Stimulated activated CD8-positive, alpha-beta memory T cell treated with anti-CD3 and anti-CD28 coated beads, Interleukin-4, amount 100 ng/mL, for 24 hours (primary cell): ENCODE measurements at places on chromosomes 3 and 15.

GRCh38 chr15:34597316-34597715, 13.9 kb upstream of the GOLGA8B start:
- no peak for DNase-seq

GRCh38 chr3:8784676-8785435, 15.4 kb upstream of the OXTR start:
- DNase-seq = no peak

DNA sequence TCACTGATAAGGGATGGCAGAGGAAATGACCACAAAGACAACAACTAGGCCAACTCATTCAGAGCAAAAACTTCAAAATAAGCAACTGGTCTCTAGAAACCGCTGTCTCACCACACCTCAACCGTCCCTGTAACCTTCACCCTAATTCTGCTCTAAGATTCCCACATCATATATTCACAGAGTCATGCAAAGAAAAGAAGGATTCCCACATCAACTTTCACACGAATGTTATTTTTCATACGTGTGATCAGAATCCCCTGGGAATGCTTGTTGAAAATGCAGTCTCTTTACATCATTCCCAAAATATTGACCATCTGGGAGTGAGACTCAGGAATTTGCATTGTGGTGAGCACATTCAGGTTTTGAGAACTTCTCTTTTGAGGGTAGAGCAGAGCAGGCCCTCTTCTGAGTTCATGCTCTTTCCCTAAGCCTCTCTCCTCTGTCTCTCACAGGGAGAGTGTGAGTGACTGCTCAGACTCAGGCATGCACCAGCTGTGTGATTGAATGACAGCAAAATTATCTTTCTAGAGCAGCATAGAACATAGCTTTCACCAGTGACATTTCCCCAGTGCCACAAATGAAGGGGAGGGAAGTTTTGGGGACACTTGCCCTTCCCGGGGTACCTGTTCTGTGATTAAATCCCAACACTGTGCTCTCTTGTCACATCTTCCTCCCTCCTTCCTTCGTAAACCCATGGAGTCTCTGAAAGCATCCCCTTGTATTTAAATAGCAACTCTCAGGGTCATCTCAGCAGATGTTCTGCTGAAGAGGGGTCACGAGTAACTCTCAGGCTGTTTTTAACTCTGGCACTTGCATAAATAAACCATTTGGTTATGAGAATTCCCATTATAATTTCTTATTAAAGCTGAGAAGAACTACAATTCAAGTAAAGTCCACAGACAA, 170.9 kb downstream of the PLCL2 start:
- no peak for DNase-seq

GRCh38 chr3:127789990-127790881, 32.1 kb downstream of the MGLL start:
- DNase-seq = no peak

DNA sequence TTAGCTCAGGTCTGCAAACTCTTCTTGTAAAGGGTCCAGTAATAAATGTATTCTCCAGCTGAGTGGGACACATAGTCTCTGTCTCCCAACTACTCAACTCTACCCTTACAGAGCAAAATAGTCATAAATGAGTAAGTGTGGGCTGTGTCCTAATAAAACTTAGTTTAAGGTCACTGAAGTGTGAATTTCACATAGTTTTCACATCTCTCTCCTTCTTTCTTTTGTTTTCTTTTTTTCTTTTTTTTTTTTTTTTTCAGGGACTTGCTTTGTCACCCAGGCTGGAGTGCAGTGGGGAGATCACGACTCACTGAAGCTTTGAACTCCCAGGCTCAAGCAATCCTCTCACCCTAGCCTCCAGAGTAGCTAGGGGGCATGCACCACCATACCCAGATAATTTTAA, 1.9 kb upstream of the ACTL6A start:
- DNase-seq = no peak

DNA sequence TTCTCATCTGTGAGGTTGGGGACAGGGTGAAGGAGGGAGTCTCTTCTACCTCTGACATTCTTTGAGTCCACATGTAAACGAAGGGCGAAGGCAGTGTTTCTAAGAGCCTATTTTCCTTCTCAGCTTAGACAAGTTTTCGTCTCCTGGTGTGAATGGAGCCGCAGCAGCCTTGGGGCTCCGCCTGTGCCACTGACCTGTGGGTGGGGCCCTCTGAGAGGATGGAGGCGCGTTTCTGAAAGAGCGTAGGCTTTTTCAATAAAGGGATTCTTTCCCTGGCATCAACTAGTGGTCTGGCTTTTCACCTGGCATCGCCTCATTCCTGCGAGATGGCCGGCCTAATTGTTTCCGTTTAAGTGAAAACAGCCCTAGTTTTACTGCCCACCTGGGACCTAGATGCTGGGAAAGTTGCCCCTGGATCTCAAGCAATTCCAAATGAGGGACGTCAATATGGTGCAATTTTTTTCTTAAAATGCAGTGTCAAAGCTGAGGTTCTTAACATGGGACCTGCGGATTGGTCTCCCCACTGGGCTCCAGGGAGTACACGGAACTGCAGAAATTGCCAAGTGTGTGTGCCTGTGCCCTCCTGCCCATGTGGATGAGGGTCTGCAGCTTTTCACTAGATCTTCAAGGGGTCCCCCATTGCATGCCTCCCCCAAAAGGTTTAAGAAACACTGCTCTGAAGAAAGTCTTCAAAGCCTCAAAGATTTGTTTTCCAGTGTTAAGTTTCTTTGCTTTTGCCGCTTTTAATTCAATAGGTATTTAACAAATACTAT, 958 bp downstream of the GLDN start:
- DNase-seq = no peak

- DNase-seq = no peak
These were observed 9.0 kb downstream of the COL6A5 start for GRCh38 chr3:130354430-130354829.

DNA sequence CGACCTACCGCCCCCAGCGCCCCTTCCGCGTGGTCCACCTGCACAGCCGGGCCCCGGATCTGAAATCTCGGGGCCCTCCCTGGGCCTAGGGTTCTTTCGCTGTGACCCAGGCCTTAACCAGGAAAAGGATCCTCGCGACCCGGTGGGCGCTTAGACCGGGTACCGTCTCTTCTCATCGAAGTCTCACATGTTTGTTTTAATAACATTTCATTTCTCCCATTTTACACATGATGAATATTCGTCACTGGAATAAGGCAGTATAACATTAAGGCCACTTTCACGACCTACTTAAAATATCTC, 277 bp upstream of the DALRD3 start:
- no peak for DNase-seq

DNA sequence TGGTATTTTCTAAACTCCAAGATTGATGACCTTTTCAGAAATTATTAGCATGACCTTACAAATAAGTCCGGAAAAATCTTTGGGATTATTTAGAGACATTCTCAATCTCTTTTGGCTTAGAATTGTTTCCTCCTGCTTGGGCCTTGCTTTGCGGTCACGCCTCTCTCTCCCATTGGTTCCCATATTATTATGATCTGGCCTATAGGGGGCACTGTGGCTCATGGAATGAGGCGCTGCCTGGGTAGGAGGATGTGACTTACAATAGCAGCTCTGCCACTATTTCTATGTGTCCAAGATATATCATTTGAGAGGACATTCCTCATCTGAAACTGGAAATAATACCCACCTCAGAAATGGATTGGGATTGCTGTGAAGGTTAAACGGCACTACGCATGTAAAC, 464.9 kb downstream of the MFSD1 start:
- DNase-seq = no peak

DNA sequence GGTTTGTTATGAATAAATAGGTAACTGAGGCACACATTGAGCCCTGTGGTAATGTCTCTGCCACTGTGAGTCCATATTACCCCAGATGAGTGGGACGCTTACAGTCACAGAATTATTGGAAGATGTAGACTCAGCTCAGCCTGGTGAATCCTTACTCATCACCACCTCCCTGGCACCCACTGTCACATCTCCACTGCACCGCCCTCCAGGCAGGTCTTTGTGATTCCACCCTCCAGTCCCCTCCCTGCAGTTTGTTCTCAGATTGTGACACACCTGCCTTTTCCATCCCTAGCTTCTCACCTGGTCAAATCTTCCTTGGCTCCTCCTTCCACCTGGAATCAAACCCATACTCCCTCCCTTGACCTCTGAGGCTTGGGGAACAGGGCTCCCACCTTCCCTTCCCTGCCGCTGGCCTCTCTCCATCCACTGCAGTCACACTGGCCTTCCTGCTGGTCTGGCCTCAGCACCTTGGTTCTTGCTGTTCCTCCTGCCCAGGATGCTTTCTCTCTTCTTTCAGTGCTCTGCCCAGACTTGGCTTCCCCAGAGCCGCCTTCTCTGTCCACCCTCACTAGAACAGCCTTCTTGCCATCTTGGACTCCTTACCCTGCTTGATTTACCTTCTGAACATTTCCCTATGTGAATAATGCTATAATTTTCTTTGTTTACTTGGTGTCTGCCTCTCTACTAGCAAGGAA, 9.4 kb downstream of the SLC6A20 start:
- no peak for DNase-seq

DNA sequence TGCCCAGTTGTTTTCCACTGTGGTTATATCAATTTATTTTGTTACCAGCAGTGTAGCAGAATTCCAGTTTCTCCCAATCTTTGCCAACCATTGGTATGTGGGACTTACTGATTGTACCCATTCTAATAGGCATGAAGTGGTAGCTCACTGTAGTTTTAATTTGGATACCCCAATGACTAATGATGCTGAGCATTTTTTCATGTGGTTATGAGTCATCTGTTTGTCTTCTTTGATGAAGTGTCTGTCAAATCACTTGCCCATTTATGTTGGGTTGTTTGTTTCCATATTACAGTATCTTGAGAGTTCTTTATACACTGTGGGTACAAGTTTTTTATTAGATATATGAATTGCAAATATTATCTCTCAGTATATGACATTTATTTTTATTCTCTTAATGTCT, 644.3 kb downstream of the NR2F2 start:
- no peak for DNase-seq

GRCh38 chr3:26375843-26376530, 246.6 kb upstream of the LRRC3B start:
- DNase-seq = no peak

- no peak for DNase-seq
These were observed 138.9 kb downstream of the TMCO5A start for GRCh38 chr15:38073178-38073946.

DNA sequence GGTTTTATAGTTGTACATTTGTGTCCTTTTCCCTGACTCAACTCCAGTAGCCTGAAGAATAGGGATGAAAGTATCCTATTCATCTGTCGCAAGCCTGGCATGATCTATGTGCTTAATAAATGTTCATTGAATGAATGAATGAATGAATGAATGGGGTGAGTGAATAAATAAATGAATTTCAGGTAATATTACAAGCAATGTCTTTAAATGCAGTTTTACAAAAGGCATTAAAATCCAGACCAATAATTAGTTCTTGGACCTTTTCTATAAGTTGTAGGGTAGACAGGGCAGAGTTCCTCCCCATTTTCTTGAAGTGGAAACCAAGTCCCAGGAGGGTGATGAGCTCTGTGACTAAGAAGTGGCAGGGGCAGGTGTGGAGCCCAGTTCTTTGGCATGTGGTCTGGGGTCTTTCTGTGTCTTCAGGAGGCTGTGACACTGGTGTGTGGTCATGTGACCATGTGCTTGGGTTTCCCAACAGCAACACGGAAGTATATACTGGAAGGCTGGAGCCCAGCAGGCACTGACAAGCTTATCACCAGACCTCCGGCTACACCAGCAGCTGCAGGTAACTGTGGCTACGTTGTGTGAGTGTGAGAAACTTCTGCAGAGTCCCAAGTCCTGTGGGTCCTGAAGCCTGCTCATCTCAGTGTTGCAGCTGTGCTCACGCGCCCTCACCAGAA, 18.3 kb downstream of the XYLB start:
- DNase-seq = no peak

DNA sequence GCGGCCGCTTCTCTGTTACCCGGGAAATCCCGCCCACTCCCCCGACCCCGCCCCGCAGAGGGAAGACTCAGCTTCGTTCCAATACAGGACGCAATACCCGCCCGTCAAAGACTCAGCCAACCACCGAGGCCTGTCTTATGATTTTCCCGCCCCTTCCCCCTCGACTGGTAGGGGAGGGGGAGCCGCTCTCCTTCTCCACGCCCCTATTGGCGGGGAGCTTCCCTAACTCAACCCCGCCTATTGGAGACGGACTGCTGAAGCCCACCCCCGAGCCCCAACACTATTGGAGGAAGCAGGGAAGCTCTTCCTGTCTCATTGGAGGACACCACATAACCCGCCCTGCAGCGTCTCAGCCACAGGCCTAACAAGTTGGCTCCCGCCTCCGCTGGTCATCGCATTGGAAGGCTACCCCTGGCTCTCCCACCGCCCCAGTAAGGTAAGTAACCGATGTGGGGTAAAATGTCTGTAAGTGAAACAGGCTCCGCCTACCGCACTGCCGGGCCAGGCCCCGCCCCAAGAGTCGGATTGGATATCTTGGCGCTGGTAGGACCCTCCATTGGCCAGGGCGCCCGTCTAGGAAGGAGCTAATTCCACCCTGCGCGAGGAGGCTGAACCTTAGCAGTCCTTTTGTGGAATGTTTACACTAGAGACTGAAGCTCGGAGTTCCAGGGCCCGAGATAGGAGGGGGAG, at the start of gene SIN3A:
Gene SIN3A (minus strand): TSS at position 17 of the 690 bp plus-strand sequence. CDS start 21,315 bp downstream, outside the sequence.
- DNase-seq = peak; percentile 98

DNA sequence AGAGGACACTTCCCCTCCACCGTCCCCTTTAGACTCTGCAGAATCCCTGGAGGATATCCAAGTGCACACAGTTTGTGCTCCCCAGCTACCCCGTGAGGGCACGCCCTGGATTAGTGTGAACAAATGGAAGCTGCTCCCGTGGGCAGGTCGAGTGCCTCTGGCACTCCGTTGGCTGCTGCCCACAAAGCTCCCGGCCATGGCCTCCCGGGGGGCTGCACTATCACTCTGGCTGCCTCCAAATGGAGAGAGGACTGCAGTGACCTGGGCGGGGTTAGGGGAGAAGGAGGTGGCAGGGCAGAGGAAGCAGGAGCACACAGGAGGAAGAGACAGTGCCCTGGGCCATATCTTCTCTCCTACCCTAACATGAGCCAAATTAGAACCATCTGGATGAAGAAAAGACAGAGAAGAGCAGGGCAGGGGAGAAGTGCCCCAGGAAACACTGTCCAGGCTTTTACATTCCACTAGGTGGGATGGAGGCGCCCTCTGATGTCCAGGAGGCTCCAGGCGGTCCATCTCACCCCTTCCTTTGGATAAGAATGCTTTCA, 29.4 kb upstream of the ACAD9 start:
- DNase-seq = no peak

DNA sequence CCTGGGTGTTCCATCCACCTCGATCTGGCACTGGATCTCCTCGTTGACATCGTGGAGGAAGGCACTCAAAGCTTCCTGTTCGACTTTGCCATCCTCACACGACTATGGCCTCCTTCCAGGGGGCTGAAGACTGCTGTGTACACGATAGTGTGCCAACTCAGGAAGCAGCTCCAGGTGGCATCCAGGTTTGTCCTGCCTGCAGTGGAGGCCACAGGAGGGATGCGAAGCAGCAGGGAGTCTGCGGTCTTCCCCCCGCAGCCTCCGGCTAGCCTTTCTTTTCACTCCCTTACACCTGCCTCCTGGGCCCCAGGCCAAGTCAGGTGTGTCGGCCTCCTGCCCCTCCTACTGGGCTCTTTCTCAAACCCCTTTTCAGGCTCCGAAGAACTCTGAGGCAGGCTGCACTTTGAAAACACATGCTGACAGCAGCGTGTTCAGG, 32.2 kb downstream of the SYNM start:
- DNase-seq = no peak
